ENCODE measurements at places on chromosomes 2 and 18. TPM values are rescaled to one million over a fixed set of nuclear protein-coding genes. Genes with fewer than 3 reads are reported as not detected.

- peak; percentile 16 for DNase-seq
Measured at GRCh38 chr2:160836755-160837154, 323.5 kb upstream of the TANK start.

Gene ERCC3
- 38.2 TPM for total RNA-seq

Gene C1QL2
- not detected for total RNA-seq

DNA sequence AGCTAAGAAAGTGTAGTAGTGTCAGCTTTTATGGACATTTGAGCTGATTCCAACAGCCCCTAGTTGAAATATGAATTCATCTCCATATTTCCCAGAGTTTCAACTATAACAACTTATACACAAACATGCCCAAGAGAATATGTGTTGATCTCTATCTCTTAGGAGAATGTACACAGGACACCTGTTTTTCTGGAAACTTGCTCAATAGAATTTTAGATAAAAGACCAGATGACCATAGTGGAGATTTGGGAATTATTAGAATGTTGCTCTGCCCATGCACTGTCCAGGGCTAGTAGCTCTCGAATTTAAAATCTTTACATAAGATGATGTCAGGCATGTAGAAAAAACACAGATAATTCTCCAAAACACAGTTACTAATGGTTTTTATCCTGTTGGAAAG lies 162.3 kb upstream of the VRK2 start:
- DNase-seq, result no peak

DNA sequence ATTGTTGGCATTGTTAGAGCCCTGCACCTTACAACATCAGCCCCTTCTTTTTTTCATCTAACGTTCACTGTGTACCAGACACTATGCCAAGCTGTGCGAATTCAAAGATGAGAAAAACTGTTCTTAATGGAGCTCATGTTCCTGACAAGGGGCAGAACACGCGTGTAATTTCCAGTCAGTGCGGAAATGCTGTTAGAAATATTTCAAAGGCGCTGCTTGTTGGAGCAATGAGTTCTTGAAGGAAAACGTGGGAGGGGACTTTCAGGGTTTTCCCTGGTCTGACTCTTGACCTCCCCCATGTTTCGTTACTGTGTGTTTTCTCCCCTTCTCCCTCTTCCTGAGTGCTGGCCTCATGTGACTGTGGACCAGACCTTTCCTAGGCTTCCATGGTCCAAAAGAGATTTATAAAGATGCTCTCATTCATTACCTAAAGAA lies 1.5 kb downstream of the MTHFD2 start:
- DNase-seq, result no peak

GRCh38 chr2:168245074-168245825 lies 2.1 kb downstream of the STK39 start:
- peak; percentile 42 for DNase-seq

DNA sequence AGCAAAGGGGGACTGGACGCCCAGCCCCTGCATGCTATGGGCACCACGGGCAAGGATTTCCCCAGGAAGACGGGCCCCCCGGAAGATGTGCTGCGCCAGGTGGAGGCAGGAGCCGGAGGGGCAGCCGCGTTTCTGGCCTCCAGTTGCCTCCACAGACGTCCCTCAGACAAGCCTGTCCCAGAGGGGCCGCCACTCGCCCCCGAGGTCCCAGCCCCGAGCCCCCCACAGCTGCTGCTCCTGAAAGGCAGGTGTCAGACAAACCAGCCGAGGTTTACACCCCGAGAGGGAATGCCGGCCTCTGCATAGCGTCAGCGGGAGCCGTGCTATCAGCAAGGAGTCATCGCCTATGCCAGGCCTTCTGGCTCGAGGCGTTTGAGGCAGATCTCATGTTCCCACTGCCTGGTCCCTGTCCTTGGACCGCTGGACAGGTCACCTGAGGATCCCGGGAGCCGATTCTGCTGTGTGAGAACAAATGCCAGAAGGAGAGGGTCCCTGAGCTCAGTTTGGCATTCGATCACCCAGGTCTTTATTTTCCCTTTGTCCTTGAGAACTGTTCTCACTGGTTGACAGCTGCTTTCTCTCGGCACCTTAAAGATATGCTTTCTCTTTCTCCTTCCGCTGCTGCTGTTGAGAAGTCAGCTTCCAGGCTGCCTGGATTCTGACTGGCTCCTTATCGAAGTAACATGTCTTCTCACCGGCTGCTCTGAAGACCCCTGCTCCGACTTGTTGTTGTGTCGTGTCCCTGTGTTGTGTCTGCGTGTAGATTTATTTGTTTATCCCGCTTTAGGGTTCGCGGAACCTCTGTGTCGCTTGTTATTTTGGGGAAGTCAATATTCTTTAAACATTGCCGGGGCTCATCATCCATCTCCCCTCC lies 20.6 kb downstream of the CROCC2 start:
- no peak for DNase-seq

- no peak for DNase-seq
Measured at GRCh38 chr2:2873450-2873811, 504.2 kb downstream of the EIPR1 start.

Gene CTAGE1
- total RNA-seq, result not detected

GRCh38 chr18:8938817-8939216 lies 163.7 kb upstream of the NDUFV2 start:
- DNase-seq, result no peak

Gene CCDC85A
- total RNA-seq, result 0.20 TPM

DNA sequence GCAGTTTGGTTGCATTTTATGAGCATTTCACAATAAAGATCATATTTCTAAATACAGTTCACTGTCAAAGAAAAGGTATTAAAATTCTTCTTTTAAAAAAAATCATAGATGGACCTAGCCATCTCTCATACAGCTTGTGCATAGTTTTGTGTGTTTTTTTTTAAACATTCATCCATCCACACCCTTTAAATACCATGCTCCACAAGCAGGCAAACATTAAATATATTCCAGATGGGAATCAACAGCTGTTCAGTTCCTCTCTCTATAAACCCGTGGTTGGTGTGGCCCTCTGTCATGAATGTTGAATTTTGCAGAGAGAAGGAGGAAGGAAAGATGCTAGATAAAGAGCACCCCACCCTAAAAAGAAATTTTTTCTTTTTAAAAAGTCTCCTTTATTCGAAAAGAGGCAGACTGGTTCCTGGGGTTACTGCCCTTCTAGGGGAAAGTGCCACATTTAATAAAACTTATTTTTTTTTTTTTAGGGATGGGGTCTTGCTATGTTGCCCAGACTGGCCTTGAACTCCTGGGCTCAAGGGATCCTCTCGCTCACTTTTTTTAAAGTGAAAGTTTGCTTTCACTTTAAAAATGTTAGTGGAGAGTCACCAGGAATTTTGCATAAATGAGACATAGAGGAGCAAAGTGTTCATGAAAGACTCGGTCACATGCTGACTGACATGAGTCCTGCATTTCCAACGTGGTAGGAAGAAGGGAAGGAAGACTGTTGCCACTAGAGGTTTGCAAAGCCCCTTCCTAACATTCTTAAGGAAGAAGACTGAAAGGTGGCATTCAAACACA lies 73.9 kb upstream of the LMAN1 start:
- no peak for DNase-seq

Data from MCF 10A (cell line).